Ascending aorta (tissue), 2 donors: ENCODE measurements at places on chromosomes 3 and 15.

DNA sequence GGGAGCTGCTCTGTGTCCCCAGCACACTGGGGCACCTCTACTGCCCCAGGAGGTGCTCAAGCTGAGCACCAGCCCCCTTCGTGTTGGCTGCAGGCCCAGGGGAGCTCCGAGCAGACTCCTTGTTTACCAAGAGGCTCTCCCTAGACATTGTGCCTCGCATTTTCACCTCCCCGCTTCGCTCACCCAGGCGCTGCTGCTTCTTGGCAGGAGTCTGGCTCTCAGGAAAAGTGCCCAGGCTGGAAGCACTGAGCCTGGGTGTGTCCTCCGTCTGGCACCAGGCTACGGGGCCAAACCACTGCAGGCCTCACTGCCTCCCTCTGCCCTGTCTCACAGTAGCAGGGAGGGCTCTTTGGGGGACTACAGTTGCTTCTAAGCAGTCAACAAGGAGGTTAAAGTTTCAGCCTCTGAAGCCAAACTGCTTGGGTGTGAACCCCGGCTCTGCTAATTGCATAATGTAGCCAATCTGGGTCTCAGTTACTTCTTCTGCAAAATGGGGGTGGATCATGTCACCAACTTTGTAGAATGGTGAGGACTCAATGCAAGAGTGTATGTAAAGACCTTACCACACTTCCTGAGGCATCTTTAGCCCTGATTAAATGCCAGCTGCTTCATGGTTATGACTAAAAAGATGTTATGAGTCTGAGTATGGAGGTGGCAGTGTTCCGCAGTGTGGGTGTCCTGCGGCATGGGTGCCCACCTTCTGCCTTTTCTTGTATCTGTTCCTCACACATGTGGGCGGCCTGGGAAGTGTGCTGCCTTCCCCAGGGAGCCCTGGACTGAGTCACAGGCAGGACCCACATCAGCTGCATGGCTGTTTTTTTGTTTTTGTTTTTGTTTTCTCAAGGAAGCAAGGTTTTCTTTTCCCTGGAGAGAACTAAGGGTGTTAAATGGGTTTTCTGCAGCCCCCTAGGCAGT, 88.9 kb downstream of the CLSTN2 start:
- no peaks in the 10 kb centered on the region for H3K27me3 ChIP-seq
- DNase-seq, result no peak
- no peak overlapping the region for H3K4me3 ChIP-seq
- H3K4me1 ChIP-seq, result peaks cover 21% of the 10 kb centered on the region

- no peak overlapping the region for H3K27ac ChIP-seq
- DNase-seq, result no peak
- no peaks in the 10 kb centered on the region for H3K27me3 ChIP-seq
- H3K4me1 ChIP-seq, result peaks cover 4% of the 10 kb centered on the region
- H3K36me3 ChIP-seq, result no peaks in the 10 kb centered on the region
Observed at GRCh38 chr15:62436235-62436634, 271.1 kb upstream of the C2CD4B start.

GRCh38 chr3:129505341-129505740, 23.1 kb upstream of the RHO start:
- H3K36me3 ChIP-seq, result peaks cover 52% of the 10 kb centered on the region
- H3K4me1 ChIP-seq, result no peaks in the 10 kb centered on the region
- H3K27ac ChIP-seq, result no peak overlapping the region
- H3K4me3 ChIP-seq, result no peak overlapping the region

DNA sequence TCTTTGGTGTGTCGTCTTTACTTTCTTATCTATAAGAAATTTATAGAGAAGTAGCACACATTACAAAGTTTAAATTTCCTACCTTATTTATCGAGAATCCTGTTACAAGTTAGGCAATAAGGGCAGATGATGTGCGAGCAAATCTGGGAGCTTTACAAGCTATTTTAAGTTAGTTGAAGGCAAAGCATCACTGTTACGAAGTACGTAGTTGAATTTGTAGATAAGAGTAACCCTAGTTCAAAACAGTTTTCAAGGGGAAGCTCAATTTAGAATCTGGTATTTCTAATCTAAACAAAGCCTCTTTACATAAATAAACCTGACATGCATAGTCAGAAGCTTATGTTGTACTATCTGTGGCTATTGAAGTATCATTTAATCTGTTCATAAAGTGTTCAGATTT, 8.4 kb downstream of the KBTBD8 start:
- H3K4me3 ChIP-seq, result no peak overlapping the region
- no peak for DNase-seq
- H3K27me3 ChIP-seq, result no peaks in the 10 kb centered on the region
- no peaks in the 10 kb centered on the region for H3K36me3 ChIP-seq

DNA sequence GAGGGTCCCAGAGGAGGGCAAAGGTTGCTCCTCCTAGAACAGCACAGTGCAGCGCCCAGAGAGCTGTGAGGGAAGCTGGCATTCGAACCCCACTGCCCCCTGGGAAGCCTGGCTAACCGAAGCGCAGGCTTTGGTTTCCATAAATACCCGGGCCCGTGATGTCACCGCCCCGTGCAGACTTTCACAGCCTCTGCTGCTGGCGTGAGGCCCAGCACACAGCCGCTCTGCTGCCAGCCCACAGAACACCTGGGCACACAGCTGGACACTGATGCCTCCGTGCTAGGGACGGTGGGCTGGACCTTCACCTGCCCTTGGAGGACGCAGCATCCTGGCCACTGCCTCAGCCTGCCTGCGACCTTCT, 1.0 kb downstream of the IQSEC1 start:
- H3K27me3 ChIP-seq, result no peaks in the 10 kb centered on the region
- no peaks in the 10 kb centered on the region for H3K36me3 ChIP-seq
- H3K4me1 ChIP-seq, result peaks cover 4% of the 10 kb centered on the region
- peak; percentile 33 for DNase-seq

GRCh38 chr3:173588556-173588955, 191.0 kb downstream of the NLGN1 start:
- no peaks in the 10 kb centered on the region for H3K36me3 ChIP-seq
- DNase-seq, result no peak

- no peaks in the 10 kb centered on the region for H3K36me3 ChIP-seq
- DNase-seq, result no peak
- H3K27me3 ChIP-seq, result no peaks in the 10 kb centered on the region
- no peak overlapping the region for H3K4me3 ChIP-seq
- H3K4me1 ChIP-seq, result no peaks in the 10 kb centered on the region
Observed at GRCh38 chr3:152348436-152349177, 79.9 kb downstream of the MBNL1 start.

DNA sequence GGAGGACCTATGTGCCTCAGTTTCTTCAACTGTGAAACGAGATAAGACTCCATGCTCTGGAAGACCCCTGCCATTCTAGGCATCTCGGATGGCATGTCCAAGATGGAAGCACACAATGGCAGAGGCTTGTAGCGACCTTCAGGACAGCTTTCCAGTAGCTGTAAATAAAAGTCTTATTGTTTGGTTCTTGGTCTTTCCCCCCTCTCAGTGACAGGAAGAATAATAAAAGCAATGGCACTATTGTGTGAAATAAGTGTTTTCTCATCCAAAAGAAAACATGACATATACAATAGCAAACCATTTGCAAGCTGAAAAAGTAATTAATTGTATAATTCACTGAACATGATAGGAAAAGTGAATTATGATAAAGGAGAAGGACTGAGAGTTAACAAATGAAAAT, 32.5 kb upstream of the CD47 start:
- H3K27me3 ChIP-seq, result no peaks in the 10 kb centered on the region
- DNase-seq, result no peak
- H3K4me3 ChIP-seq, result no peak overlapping the region
- H3K4me1 ChIP-seq, result no peaks in the 10 kb centered on the region
- H3K27ac ChIP-seq, result no peak overlapping the region

DNA sequence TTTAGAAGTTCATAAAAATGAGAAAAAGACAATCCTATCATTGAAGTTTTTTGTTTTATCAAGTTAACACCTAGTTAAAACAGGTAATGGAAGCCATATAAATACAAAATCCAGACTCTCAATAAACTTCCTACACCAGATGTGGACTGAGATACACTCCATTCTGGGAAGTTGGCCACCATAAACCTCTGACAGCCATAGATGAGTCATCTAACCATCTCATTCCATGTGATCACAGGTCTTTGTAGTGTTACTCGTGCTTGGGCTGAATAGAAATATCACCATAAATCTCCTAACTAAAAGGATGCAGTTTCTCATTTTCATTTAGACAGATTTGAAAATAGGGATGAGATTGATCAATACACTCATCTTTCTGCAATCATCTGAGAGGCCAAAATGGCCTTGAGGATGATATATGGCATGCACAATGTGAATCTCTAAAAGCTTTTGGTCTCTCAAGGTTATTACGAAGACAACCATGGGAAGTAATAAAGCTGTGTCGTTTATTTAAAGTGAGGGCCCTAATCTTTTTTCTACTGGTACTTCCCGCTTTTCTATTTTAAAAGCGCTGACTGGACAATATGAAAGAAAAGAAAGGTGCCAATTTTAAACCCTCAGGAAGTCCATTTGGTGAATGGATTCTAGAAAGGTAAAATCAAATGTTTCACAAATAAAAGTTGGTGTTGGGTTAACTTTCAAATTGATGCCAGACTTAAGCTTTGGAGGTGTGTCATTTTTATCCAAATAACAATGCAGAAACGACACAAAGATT, 155.5 kb downstream of the POLR2M start:
- no peaks in the 10 kb centered on the region for H3K36me3 ChIP-seq
- no peaks in the 10 kb centered on the region for H3K4me1 ChIP-seq
- H3K27ac ChIP-seq, result no peak overlapping the region
- H3K27me3 ChIP-seq, result no peaks in the 10 kb centered on the region
- no peak for DNase-seq

DNA sequence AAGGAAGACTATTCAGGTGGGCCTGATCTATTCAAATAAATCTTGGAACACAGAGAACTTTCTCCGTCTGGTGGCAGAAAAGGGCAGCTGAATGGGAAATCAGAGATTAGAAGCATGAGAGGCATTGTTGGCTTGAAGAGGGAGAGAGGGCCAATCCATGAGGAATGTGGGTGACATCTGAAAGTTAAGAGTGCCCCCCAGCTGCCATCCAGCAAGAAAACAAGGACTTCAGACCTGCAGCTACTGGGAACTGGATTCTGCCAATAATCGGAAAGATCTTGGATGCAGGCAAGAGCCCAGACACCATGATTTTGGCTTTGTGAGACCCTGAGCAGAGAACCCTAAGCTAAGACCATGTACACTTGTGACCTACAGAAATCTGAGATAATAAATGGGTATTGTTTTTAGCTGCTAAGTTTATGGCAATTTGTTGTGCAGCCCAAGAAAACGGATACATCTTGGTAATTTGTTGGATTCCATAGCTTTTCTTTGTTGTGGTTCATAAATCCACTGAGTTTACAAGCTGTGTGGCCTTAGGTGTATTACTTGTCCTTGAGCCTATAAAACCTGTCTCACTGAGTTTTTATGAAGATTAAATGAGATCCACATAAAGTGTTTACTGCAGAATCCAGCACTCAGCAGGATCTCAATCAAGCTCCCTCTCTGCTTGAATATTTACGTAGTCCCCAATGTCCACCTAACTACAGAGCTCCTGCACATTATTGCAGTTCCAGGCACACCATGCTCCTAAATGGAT, 82.1 kb upstream of the PRTG start:
- no peak for DNase-seq
- H3K36me3 ChIP-seq, result peaks cover 2% of the 10 kb centered on the region
- H3K27ac ChIP-seq, result no peak overlapping the region
- H3K4me1 ChIP-seq, result no peaks in the 10 kb centered on the region
- no peaks in the 10 kb centered on the region for H3K27me3 ChIP-seq

GRCh38 chr3:176872771-176873209, 324.5 kb downstream of the TBL1XR1 start:
- DNase-seq, result no peak
- H3K27ac ChIP-seq, result no peak overlapping the region
- H3K36me3 ChIP-seq, result no peaks in the 10 kb centered on the region
- no peaks in the 10 kb centered on the region for H3K27me3 ChIP-seq
- H3K4me1 ChIP-seq, result no peaks in the 10 kb centered on the region

DNA sequence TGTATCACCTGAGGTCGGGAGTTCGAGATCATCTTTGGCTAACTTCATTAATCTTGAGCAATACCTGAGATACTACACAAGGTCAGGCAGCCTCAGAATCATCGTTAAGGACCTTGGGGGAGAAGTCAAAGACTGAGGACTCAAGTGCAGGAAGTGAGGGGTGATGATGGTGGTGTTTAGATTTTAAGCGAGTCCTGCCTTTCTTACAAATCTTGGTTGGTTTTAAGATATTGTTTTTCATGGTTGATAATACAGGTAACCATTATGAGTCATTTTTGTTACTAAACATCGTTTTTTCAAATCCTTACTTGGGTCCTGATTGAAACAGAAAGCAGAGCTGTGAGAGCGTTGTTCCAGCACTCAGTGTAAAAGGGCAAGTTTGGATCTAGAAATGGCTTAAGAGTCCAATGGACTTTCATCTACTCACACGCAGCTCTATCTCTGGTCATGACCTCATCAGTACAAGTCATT, 4.1 kb downstream of the RASGRP1 start:
- no peaks in the 10 kb centered on the region for H3K36me3 ChIP-seq
- no peaks in the 10 kb centered on the region for H3K27me3 ChIP-seq
- no peak for DNase-seq
- H3K4me3 ChIP-seq, result no peak overlapping the region
